ENCODE measurements at places on chromosomes 16 and 17.

- no peak for DNase-seq
These were observed 3.1 kb downstream of the GSG1L2 start for GRCh38 chr17:9818760-9819159.

DNA sequence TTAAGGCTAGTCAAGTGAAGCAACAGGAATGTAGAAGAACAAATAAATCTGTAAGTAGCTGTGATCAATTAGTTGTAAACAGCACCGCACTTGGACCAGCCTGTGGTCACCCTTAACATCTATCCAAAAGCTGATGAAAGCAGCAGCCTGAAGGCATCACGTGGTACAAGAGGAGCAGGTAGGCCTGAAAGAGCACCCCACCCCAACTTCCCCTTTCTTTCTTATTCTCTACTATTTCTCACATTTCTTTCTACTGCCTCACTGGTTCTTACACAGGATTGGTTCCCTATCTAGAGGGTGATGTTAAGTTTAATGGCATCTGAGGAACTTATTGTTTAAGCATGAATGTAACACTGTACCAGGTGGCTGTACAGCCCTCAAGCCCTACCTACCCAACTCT, 42.6 kb upstream of the CLEC18B start:
- DNase-seq, result no peak

DNA sequence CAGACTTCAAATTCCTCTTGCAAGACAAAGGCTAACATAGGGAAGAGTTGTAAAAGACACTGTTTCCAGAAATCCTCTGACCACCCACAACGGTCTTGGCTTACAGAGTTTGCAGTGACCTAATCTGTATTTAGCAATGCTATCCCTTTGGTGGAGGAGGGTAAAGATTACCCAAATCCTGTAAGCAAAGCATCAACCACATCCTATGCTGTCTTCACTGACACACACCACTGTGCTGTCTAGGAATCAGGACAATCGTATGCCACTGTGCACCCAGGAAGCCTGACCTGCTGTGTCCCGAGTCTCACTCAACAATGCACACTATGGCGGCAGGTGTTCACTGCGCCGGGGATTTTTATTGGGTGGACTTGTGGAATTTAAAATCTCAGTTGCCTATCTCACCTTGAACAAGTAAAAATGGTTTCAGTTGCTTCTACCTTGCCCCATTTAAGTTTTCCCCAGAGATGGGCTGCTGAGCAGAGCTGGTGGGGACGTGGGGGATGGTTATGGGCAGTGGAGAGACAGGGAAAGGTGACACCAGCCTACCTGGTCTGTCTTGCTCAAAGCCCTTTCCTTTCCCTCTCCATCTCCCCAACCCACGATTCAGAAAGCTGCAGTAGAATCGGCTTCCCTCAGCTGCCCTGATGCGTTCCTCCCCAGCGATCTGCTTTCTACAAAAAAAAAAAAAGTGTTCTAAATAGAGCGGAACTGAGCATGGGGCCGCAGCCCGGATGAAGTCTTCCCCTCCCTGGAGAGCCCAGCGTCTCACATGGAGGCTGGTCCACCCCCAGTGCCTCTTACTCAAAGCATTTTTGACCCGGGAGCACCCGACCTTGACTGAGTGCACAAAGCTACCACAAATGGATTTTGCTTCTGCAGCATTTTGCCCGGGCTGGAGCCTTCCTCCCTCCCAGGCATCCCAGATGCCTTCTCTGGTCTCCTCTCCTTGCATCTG, 271.5 kb downstream of the SOX9 start:
- DNase-seq, result no peak

- DNase-seq, result no peak
These were observed 7.7 kb downstream of the CYB561 start for GRCh38 chr17:63438092-63439051.

DNA sequence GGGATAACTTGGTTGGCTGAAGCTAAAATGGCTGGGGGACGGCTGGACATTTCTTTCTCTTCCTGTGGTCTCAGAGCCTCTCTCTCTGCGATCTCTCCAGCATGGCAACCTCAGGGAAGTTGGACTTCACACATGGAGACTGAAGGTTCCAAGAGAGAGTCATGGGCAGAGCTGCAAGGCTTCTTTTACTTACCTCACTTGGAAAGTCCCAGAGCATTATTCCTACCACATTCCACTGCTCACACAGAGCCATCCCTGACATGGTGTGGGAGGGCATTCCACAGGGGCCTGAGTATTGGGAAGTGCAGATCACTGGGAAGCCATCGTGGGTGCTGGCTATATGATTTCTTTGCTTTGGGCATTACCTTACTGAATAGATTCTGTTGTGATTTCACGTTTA, 9.8 kb upstream of the SLC6A2 start:
- no peak for DNase-seq

DNA sequence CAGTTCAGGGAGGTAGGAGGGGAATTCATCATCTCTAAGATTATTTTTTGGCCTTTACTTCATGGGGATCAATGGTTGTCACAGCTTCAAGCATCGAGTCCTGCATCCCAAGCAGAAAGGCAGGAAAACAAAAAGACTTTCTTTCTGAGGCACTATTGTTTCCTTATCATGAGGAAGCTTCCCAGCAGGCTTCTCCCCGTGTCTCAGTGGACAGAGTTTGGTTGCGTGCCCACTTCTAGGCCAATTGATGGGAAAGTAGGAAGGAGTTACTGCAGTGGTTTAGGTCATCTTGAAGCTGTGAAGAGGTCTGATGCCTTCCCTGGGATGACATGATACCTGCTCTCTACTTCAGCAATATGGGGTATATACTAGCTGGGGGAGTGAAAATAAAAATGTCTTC, 175.3 kb upstream of the CDH13 start:
- DNase-seq, result no peak

GRCh38 chr17:30332057-30332542, 1.8 kb downstream of the TMIGD1 start:
- DNase-seq, result no peak
